ENCODE measurements at places on chromosomes 13 and 19. TPM values are rescaled to one million over a fixed set of nuclear protein-coding genes. Genes with fewer than 3 reads are reported as not detected.

DNA sequence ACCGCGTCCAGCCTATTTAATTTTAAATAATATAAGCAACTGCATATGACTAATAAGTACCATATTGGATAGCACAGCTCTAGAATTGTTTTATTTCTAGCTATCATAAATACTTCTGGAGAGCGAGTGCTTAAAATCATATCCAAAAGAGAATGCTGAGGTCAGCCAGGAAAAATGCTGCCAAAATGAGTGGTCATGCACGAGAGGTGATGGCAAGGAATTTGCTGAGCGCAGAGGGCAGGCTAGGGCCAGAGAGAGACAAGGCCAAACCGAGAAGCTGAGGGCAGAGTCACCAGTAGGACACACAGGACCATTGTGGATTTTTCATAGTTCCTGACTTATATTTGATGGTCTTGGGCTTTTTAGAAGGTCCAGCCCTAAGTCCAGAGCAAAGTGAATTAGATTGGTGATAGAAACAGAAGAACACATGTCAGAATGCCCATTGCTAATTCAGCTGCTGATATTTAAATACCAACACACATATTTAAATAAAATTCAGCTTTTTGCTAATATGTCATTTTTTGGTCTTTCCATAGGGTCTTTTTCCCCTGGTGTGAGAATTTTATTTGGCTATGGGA lies 33.6 kb upstream of the UBL3 start:
- no peak overlapping the region for H3K4me3 ChIP-seq
- no peaks in the 10 kb centered on the region for H3K36me3 ChIP-seq

The POSTN gene
- total RNA-seq: 2.0 TPM

The IFI30 gene
- total RNA-seq: not detected

GRCh38 chr13:100872761-100873160 lies 198.2 kb upstream of the TMTC4 start:
- H3K4me3 ChIP-seq: no peak overlapping the region
- H3K27ac ChIP-seq: no peak overlapping the region
- peaks cover 1% of the 10 kb centered on the region for H3K4me1 ChIP-seq
- no peak for DNase-seq
- peaks cover 5% of the 10 kb centered on the region for H3K36me3 ChIP-seq

The MBNL2 gene
- 51.4 TPM for total RNA-seq

GRCh38 chr19:3575260-3575741 lies 2.6 kb downstream of the HMG20B start:
- H3K4me1 ChIP-seq: peaks cover 14% of the 10 kb centered on the region
- no peak for DNase-seq
- peaks cover 11% of the 10 kb centered on the region for H3K36me3 ChIP-seq
- H3K27me3 ChIP-seq: peaks cover 35% of the 10 kb centered on the region

The C3 gene
- 1.5 TPM for total RNA-seq

DNA sequence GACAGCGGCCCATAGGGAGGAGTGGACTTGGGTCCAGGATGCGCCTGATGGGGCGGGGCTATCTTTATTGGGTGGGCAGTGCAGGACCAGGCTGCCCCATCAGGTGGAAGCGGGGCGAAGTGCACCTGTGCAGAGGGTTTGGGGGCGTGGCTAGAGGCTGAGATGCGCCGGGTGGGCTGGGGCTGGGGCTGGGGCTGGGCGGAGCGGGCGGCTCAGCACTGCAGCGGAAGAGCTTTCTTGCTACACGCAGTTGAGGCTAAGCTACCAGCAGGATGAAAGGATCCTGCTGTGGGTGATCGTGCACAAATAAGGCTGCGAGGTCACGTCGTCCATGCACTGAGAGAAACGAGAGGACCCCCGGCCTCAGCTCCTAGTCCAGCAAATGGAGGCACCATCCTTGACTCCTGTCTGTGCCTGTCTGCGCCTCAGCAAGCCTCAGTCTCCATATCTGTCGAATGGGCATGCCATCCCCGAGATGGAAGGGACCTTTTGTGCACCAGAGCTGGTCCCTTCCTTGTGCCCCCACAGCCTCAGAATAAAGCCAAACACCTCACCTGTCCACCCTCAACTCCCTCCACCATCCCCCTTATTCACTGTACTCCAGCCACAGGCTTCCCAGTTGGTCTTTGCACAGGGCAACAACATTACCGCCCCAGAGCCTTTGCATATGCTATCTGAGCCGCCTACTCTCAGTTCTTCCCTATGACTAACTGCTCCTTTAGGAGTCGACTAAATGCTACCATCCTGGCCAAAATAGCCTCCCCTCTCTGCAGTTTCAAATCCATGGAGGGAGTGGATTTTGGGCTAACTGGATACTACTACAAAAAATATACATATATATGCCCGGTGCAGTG lies 21.0 kb upstream of the HOMER3 start:
- H3K36me3 ChIP-seq: no peaks in the 10 kb centered on the region
- no peak overlapping the region for H3K27ac ChIP-seq
- H3K27me3 ChIP-seq: peaks cover 19% of the 10 kb centered on the region
- no peak overlapping the region for H3K4me3 ChIP-seq

The ZNF221 gene
- 14.8 TPM for total RNA-seq

The PSG11 gene
- total RNA-seq: not detected

Data from progenitor cell of endocrine pancreas (in vitro differentiated cells).